Activated CD4-positive, alpha-beta T cell treated with anti-CD3 and anti-CD28 coated beads for 4 hours (primary cell): ENCODE measurements at places on chromosomes 4 and X.

DNA sequence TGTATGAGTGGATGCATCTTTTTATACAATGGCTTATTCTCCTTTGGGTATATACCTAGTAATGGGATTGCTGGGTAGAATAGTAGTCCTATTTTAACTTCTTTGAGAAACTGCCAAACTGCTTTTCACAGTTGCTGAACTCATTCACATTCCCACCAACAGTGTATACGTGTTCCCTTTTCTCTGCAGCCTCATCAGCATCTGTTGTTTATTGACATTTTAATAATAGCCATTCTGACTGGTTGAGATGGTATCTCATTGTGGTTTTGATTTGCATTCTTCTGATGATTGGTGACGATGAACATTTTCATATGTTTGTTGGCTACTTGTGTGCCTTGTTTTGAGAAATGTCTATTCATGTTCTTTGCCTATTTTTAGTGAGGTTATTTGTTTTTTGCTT is 687.0 kb upstream of the EPHA5 start:
- no peak for DNase-seq

GRCh38 chrX:3771766-3772165 is 58.3 kb upstream of the PRKX start:
- DNase-seq = no peak

GRCh38 chr4:87077914-87078585 is 142.4 kb downstream of the KLHL8 start:
- DNase-seq = no peak

DNA sequence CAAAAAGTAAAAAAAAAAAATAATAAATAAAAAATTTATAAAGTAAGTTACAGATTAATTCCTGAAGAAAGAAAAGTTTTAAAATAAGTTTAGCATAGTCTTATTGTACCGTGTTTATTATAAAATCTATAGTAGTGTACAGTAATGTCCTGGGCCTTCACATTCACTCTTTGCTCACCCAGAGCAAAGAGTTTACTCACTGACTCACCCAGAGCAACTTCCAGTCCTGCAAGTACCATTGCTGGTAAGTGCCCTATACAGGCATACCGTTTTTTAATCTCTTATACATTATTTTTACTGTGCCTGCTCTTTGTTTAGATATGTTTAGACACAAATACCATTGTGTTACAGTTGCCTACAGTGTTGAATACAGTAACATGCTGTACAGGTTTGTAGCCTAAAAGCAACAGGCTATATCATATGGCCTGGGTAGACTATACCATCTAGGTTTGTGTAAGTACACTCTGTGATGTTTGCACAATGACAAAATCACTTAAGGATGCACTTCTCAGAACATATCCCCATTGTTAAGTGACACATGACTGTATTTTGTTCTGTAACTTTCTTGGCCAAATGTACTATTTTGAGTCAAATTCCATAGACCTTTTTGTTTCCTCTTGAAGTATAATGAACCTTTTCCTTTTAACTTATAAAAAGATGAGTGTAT is 199.0 kb upstream of the NUDT6 start:
- no peak for DNase-seq

- no peak for DNase-seq
Measured at GRCh38 chrX:29824176-29824906, 391.0 kb upstream of the MAGEB2 start.

GRCh38 chr4:101801958-101802357 is 11.4 kb downstream of the BANK1 start:
- DNase-seq = no peak

DNA sequence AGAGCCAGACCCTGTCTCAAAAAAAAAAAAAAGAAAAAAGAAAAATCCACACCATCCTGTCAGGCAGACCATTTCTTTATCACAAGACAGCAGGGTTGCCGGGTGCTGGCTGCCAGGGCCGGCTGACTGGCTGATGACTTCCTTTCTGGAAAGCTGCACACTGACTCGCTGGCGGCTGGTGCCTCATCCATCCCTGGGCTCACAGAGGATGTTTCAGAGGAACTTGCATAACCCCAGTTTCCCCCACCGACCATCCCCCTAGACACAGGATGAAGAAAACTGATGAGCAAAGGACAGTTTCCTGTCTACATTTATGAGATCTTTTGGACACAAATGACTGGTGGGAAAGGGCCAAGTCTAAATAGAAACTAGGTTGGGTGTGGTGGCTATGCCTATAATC is 14.1 kb downstream of the HPSE start:
- DNase-seq = no peak

DNA sequence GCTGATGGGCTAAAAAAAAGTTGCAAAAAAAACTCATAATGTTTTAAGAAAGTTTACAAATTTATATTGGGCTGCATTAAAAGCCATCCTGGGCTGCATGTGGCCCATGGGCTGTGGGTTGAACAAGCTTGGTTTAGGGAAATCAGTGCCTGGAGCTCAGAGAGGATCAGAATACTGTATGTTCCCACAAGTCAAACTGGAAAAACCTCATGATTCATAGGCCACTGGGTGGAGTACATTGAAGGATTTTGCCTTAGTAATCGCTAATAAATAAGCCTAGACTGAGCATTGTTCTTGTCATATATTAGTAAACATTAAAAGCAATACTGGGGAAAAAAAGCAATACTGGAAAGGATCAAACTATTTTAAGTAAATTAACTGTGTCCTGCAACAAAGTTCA is 246.3 kb upstream of the TAPT1 start:
- DNase-seq = no peak

DNA sequence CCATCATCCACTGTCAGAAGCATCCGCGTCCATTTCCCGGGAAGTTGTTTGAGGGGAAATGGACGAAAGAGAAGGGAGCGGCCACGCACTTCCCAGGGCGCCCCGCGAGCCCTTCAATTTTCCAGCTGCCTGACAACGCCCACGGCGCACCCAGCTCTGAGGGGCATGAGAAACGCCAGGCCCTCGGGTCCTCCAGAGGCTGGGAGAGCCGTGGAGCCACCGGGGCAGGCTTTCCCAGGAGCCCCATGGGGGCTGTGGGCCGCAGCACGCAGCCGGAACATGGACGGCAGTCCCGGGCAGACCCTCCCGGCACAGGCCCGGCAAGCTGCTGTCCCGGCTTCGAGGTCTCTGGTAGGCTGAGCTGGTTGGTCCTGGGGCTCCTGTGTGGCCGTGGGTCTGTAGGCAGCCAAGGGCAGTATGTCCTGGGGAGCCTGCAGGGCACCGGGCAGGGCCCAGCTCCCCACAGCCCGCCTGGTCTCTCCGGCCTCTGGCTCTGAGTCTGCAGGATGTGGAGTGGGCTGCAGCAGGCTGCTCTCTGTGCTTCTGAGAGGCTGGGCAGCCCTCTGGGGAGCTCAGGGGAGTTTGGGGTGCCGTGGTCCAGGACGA is 115.2 kb downstream of the FAM53A start:
- no peak for DNase-seq

DNA sequence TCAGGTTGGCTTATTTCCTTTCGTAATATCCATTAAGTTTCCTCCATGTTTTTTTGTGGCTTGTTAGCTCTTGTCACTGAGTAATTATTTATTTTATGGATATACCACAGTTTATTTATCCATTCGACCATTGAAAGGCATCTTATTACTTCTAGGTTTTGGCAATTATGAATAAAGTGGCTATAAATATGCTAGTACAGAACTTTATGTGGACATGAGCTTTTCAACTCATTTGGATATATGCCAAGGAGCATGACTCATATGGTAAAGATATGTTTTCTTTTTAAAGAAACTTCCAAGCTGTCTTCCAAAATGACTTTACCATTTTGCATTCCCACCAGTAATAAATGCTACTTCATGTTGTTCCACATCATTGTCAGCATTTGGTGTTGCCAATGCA is 803.6 kb downstream of the GLUD2 start:
- DNase-seq = no peak

GRCh38 chrX:30938295-30938694 is 49.2 kb upstream of the TAB3 start:
- no peak for DNase-seq

GRCh38 chr4:102447413-102447812 is 53.7 kb upstream of the NFKB1 start:
- no peak for DNase-seq

GRCh38 chr4:22439947-22440346 is 75.9 kb downstream of the ADGRA3 start:
- DNase-seq = no peak

DNA sequence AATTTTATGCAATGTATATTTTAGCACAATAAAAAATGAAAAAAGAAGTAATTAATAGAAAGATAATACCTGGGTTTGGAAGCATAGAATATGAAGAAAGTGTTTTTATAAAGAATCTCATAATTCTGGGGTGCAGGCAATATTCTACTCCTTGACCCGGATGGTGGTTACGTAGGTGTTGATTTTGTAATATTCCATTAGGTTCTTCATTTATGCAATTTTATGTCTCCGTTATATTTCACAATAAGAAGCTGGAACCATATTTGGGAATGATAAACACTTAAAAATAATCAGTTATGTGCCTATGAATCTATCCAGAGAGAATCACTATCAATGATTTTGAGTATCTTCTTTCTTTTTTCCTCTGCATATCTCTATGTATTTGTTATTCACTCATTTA is 38.5 kb downstream of the CHRNA9 start:
- no peak for DNase-seq

DNA sequence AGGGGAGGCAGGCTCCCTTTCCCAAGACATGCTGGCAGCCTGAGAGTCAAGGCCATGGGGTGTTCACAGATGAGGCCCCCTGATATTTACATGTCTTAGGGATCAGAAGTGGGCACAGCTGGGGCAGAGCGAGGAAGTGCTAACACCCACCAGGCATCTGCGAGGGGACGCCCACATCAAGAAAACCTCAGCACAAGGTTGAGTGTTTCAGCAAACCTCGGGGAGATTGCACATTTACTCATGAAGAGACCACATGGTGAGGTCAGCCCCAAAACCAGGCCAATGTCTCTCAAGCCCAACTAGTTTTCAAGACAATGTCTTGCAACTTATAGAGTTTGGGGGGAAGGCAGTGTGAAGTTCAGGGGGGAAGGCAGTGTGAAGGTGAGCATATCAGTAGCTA is 55.2 kb downstream of the CLNK start:
- DNase-seq = no peak

- DNase-seq = no peak
Measured at GRCh38 chr4:156781852-156782251, 189.7 kb downstream of the PDGFC start.

DNA sequence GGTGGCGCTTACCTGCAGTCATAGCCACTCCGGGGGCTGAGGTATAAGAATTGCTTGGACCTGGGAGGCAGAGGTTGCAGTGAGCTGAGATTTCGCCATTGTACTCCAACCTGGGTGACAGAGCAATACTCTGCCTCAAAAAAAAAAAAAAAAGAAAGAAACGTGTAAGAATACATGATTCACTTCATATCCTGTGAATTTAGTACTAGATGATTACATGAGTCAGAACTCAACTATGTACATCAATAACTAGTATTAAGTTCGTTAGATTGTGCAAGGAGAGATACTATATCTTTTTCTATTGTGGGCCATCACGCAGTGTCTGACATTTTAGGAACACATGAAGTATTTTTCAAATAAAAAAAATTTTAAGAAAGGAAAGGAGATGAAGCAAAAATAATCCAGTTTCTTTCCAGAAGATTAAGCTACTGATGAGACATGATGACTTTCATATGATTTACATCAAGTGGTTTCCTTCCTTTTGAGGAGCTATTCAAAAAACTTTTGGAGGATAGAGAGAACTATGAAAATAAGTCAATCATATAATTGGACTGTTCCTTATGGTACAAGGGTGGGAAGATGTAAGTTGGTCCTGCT is 64.7 kb upstream of the EXOC1L start:
- no peak for DNase-seq

- DNase-seq = no peak
Measured at GRCh38 chr4:47814618-47815295, 23.1 kb downstream of the CORIN start.

- no peak for DNase-seq
Measured at GRCh38 chr4:180560896-180561295, 1682.3 kb upstream of the TENM3 start.

- DNase-seq = no peak
Measured at GRCh38 chr4:55545151-55545550, 1.6 kb downstream of the CLOCK start.

- no peak for DNase-seq
Measured at GRCh38 chrX:2955281-2955680, 26.1 kb upstream of the ARSD start.

GRCh38 chrX:53065104-53065503 is 16.5 kb downstream of the GPR173 start:
- no peak for DNase-seq

DNA sequence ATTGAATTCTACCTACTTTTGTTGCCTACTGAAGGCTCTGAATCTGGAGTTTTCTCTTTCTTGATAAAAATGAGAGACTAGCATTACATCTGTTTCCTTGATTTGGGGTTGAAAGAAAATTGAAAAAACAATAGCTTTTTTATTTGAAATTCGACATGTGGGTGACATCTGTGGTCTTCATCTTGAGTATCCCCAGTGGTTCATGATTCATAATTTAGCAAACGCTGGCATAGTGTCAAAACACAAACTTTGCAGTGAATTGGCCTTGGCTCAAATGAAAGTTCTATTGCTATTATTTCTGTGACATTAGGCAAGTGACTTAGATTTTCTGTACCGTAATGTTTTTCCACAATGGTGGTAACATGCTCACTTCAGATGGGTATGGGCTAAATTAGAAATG is 747.6 kb downstream of the PCDH7 start:
- no peak for DNase-seq

- DNase-seq = no peak
Measured at GRCh38 chr4:156493858-156494257, 477.7 kb downstream of the PDGFC start.

DNA sequence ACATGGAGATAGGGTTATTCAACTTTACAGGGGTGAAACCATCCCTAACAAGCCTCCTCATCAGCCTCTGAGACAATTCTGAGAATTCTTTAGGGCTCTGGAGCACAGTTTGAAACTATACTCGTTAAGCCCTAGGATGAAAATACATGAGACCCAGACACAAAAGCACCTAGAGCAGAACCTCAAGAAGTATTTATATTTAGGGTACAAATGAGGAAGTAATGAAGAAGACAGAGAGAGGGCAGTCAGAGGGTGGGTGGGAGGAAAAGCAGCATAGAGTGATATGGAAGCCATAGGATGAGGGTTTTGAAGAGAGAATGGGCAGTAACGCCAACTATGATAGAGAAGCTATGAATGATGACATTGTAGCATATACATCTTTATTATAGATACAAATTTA is 250.3 kb downstream of the DCLK2 start:
- no peak for DNase-seq

DNA sequence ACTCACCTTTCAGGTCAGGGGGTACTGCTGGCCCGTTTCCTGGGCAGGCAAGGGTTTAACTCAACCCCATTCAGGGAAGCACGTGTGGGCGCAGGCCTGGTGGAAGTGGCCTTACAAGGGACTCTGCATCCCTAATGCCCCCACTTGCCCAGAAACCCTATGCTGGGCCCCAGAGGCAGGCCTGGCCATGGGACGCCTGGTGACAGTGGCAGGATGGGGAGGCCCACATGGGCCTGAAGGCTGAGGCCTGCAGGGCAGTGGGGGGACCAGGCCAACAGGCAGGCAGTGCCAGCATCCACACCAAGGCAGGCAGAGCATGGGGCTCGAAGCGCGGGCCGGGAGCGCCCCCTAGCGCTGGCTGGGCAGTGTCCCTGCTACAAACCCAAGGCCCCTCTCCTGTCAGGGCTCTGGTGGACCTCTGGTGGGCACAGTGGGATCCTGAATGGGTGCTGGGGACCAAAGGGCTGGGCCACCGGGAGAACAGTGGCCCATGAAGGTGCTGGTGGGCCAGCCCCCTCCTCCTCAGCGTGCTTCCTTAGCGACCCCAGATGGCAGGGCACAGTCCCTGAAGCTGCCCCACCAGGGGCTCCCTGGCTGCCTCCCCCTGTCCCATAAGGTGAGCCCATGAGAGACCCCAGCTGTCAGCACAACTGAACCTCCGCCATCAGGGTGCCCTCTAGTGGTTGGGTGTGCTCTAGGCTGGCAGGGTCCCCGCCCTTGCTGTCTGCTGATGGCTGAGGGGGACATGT is 16.8 kb downstream of the FGFR3 start:
- DNase-seq = peak; percentile 51
